ENCODE measurements at places on chromosomes 2 and 18.

GRCh38 chr2:38682008-38682575 is 16.2 kb downstream of the GALM start:
- peak; percentile 18 for DNase-seq
- peaks cover 8% of the 10 kb centered on the region for H3K36me3 ChIP-seq
- H3K4me3 ChIP-seq: peak overlapping the region; percentile 17
- H3K27me3 ChIP-seq: no peaks in the 10 kb centered on the region
- peaks cover 51% of the 10 kb centered on the region for H3K4me1 ChIP-seq
- peak overlapping the region; percentile 4 for H3K27ac ChIP-seq

DNA sequence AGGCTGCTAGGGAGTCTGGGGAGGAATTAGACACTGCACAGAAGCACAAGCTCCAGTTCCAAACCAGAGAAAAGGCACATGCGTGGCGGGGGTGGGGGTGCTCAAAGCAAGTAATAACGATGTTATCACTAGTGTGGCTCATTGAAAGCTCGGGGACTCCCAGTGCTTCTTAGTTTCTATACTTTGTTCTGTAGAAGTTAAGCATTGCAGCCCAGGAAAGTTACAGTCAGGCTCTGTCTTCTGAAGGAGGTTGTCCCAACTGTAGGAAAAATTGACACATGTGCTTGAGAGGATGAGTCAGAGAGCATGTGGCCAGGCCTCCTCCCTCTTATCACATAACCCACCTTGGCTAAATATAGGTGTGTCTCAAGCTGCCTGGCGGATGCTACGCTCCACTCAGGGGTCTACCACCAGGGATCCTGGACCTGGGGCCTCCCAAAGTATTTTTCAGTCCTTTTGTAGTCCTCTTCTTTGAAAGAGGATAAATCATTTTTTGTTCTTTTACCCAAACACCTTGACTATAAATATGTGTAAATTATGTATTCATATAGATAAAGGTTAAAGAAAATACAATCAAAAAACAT is 3.8 kb downstream of the GALNT5 start:
- no peaks in the 10 kb centered on the region for H3K36me3 ChIP-seq
- no peak overlapping the region for H3K4me3 ChIP-seq
- H3K4me1 ChIP-seq: no peaks in the 10 kb centered on the region
- no peak for DNase-seq
- no peaks in the 10 kb centered on the region for H3K27me3 ChIP-seq
- no peak overlapping the region for H3K27ac ChIP-seq

- H3K27me3 ChIP-seq: no peaks in the 10 kb centered on the region
- H3K36me3 ChIP-seq: no peaks in the 10 kb centered on the region
- H3K4me1 ChIP-seq: no peaks in the 10 kb centered on the region
- H3K4me3 ChIP-seq: no peak overlapping the region
- no peak overlapping the region for H3K27ac ChIP-seq
- no peak for DNase-seq
Observed at GRCh38 chr2:19230626-19231025, 127.8 kb downstream of the OSR1 start.

DNA sequence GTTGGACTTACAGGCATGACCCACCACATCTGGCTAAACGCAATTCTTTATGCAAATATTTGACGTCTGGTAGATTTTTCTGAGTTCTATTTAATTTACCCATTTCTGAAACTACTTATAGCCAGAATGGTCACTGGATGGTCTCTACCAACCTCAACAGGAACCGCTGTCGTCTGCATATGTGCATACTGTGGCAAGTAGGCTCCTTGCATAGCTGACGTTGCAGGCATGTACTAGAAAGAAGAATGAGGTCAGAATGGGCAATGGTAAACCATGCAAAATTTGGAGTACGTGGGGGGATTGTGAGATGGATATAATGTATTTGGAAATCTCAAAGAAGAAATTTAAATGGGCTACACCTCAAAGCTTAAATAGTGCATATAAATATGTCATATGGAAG is 77.1 kb upstream of the ITGB6 start:
- peaks cover 4% of the 10 kb centered on the region for H3K4me1 ChIP-seq
- no peak for DNase-seq
- no peak overlapping the region for H3K27ac ChIP-seq
- H3K4me3 ChIP-seq: no peak overlapping the region
- peaks cover 52% of the 10 kb centered on the region for H3K36me3 ChIP-seq

- H3K36me3 ChIP-seq: no peaks in the 10 kb centered on the region
- H3K27ac ChIP-seq: no peak overlapping the region
- no peaks in the 10 kb centered on the region for H3K4me1 ChIP-seq
- no peak overlapping the region for H3K4me3 ChIP-seq
Observed at GRCh38 chr2:69955029-69955428, 6.4 kb downstream of the ASPRV1 start.

GRCh38 chr2:130850788-130851623 is 14.3 kb downstream of the ARHGEF4 start:
- no peak for DNase-seq
- H3K36me3 ChIP-seq: no peaks in the 10 kb centered on the region
- no peaks in the 10 kb centered on the region for H3K4me1 ChIP-seq

- no peak overlapping the region for H3K27ac ChIP-seq
- H3K4me1 ChIP-seq: no peaks in the 10 kb centered on the region
- H3K36me3 ChIP-seq: no peaks in the 10 kb centered on the region
- no peak overlapping the region for H3K4me3 ChIP-seq
Observed at GRCh38 chr2:23200787-23201114, 184.2 kb upstream of the KLHL29 start.

GRCh38 chr2:111025288-111025687 is 95.4 kb upstream of the BCL2L11 start:
- no peaks in the 10 kb centered on the region for H3K4me1 ChIP-seq
- no peak overlapping the region for H3K4me3 ChIP-seq
- no peaks in the 10 kb centered on the region for H3K27me3 ChIP-seq
- H3K36me3 ChIP-seq: no peaks in the 10 kb centered on the region
- no peak for DNase-seq

DNA sequence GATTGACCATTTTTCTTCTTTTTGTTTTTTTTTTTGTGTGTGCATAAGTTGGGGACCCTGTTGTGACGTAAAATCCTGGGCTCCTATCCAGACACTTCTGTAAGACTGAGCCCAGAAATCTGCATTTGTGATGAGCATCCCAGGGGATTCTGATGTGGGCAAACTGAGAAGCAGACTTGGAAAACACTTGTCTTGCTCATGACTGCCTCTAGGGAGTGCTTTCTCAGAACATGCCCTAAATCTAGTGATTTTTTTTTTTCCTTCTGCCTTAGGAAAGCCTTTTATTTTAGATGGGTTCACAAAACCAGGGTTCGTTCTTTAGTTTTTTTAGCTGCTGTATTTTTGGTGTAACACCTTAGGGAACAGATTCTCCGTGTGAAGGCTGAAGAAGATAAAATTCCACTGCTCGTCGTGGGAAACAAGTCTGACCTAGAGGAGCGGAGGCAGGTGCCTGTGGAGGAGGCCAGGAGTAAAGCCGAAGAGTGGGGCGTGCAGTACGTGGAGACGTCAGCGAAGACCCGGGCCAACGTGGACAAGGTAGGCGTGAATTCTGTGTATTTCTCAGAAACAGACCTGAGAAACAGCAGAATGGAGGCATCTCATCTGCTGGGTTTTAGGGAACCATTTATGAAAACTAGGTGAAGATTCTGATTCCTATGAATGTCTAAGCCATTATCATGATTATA is 36.7 kb downstream of the RALB start:
- H3K27ac ChIP-seq: no peak overlapping the region
- no peaks in the 10 kb centered on the region for H3K36me3 ChIP-seq
- H3K4me3 ChIP-seq: no peak overlapping the region
- H3K27me3 ChIP-seq: no peaks in the 10 kb centered on the region
- H3K4me1 ChIP-seq: peaks cover 11% of the 10 kb centered on the region

DNA sequence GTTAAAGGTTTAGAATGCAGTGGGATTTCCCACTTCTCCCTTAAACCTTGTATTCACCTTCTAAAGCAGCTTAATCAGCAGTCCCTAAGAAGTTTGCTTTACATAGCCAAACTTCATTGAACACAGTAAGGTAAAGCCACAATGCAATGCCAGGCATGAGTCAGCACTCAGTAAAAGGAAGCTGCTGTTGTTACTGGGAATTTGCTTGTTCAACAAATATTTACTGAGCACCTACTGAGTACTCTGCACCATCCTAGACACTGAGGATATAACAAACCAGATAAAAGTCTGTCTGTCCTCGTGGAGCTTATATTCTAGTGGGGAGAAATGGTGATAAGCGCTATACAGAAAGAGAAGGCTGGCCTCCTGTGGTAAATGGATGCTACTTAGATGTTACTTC is 162.7 kb downstream of the PKP4 start:
- no peaks in the 10 kb centered on the region for H3K4me1 ChIP-seq
- no peaks in the 10 kb centered on the region for H3K27me3 ChIP-seq
- no peak overlapping the region for H3K4me3 ChIP-seq
- H3K27ac ChIP-seq: no peak overlapping the region
- H3K36me3 ChIP-seq: no peaks in the 10 kb centered on the region

DNA sequence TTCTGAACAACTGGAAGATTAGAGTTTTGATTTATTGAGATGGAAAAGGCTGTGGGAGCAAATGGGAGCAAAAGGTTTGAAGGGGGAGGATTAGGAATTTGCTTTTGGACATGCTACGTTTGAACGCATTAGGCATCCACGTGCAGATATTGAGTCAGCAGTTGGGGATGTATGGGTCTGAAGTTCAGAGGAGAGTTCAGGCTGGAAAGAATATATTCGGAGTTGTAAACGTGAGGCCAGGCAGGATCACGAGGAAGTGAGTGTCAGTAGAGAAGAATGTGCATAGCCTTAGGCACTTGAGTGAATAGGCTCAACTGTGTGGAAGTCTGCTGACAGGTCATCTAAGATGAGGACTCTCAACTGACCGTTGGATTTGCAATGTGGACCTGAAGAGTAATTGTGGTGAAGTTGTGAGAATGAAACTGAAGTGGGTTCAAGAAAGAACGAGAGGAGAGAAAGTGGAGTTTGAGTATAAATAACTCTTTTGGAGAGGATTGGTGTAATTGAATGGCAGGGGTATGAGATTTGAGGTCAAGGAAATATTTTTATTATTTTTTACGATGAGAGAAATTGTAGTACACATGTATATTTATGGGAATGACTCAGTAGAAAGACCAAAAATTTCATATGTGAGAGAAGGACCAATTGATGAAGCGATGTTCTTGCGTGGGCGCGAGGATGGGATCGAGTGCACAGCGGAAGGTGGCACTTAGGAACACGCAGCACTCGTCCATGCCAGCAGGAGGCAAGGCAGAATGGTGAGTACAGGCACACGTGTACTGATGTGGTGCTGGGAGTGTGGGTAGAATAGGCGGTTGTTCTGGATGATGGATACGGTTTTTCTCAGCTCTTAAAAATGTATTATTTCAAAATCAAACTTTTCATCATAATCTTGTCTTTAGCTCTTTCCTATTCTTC is 40.5 kb upstream of the POLE4 start:
- no peak for DNase-seq
- H3K4me1 ChIP-seq: no peaks in the 10 kb centered on the region
- no peak overlapping the region for H3K27ac ChIP-seq
- no peaks in the 10 kb centered on the region for H3K27me3 ChIP-seq
- H3K36me3 ChIP-seq: no peaks in the 10 kb centered on the region

DNA sequence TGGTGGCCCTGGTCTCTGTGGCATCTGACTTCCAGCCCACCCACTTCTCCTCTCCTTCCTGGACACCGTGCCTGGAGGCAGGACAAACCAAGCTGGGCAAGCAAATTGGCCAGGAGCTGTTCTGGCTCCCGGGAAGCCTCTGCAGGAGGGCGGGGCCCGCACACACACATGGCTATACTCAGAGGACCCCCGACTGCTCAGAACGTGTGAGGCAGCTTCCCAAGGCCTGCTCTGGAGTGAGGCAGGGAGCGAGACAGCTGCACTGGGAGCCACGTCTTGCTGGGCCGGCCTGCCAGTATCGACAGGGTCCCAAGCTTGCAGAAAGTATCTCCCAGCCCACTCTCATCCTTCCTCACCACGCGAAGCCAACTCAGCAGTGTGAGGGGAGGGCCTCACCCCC is 257.3 kb downstream of the TWIST2 start:
- no peak for DNase-seq
- peaks cover 96% of the 10 kb centered on the region for H3K36me3 ChIP-seq
- H3K27ac ChIP-seq: no peak overlapping the region
- H3K4me3 ChIP-seq: no peak overlapping the region
- H3K27me3 ChIP-seq: no peaks in the 10 kb centered on the region

DNA sequence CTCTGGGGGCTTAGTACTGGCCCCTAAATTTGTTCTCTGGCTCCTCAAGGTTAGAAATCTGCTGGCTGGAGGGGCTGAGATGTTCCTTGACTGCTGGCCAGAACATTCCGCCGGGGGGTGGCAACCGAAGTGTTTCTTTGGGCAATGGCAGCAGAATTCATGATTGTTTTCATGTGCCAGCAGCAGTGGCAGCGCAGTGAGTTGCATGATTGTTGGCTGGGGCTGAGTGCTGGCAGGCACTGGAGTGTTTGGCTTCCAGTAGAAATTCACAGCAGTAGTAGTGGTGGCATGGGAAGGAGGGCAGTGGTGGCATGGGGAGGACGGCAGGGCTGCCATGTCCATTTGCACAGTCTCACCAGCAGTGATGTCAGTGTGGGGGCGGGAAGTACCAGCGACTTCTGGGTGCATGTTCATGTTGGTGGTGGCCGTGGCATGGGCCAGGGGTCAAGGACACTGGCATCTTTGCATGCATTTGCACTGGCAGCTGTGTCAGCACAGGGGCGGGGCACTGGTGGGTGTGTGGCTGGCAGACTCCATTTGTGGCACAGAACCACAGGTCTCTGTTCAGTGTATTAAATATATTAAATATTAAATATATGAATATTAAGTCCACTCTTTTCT is 130.6 kb upstream of the CDH7 start:
- no peaks in the 10 kb centered on the region for H3K36me3 ChIP-seq
- no peaks in the 10 kb centered on the region for H3K4me1 ChIP-seq
- H3K27ac ChIP-seq: no peak overlapping the region
- H3K27me3 ChIP-seq: no peaks in the 10 kb centered on the region

DNA sequence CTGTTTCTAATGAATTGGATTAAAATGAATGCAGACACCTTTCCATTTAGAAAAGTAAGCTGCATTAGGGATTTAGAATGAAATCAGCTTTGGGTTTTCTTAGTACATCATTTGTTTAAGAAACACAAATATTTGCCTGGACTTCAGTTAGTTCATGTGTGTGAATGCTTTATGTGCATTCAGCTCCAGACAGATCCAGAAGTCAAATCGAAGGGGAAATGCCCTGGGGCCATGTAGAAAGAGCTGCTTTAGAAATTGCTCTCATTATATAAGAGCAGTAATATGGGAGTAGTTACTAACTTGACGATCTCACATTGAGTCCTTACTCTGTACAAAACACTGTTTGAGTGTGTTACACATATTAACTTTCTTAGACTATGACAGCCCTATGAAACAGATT is 88.0 kb upstream of the TTC39C start:
- H3K36me3 ChIP-seq: no peaks in the 10 kb centered on the region
- DNase-seq: no peak
- no peak overlapping the region for H3K4me3 ChIP-seq
- peaks cover 18% of the 10 kb centered on the region for H3K4me1 ChIP-seq
- H3K27ac ChIP-seq: no peak overlapping the region

All from naive thymus-derived CD4-positive, alpha-beta T cell (primary cell).